Thoracic aorta (tissue), 2 donors: ENCODE measurements at places on chromosomes 16 and 17. TPM values are rescaled to one million over a fixed set of nuclear protein-coding genes. Genes with fewer than 3 reads are reported as not detected.

Gene ACSM5
- total RNA-seq: 0.78 TPM

Gene MYH4
- total RNA-seq: not detected

Gene TBC1D3K
- total RNA-seq: not detected

GRCh38 chr17:44287651-44288050, 19.7 kb upstream of the SLC4A1 start:
- no peak overlapping the region for H3K4me3 ChIP-seq
- no peaks in the 10 kb centered on the region for H3K27me3 ChIP-seq
- DNase-seq: no peak
- no peak overlapping the region for H3K27ac ChIP-seq

DNA sequence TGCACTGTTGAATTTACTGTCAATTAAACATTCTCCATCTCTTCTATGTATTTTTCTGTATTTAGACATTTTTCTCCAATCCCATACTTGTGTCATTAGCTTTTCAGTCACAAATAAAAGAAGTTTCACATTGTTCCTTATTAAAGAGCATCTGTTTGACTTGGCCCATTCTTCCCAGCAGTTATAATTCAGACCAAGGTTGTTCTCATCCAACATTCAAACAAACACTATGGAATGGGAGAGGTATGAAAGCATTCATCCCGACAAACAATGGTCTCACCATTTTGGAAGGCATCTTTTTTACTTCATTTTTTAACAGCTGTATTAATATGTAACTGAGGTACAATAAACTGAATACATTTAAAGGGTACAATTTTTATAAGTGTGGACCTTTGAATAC, 208.8 kb upstream of the MAF start:
- H3K4me1 ChIP-seq: no peaks in the 10 kb centered on the region
- H3K27ac ChIP-seq: no peak overlapping the region
- no peak overlapping the region for H3K4me3 ChIP-seq
- no peaks in the 10 kb centered on the region for H3K27me3 ChIP-seq
- no peak for DNase-seq

DNA sequence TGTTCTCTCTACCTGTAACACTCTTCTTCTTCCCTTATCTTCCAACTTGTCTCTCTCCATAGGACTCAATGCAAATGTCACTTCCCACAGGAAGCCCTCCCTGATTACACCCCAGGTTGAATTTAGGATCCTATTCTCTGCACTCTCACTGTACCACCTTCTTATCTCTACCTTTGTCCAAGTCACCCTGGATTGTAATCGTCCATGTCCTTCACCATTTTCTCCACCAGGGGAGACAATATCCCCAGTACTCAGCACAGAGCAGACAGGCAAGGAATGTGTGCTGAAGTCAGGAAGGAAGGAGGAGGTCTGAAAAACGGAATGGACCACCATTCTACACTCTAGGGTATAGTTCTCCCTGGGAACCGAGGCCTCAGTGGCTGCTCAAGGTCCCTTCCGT, 14.2 kb downstream of the C16orf82 start:
- no peak overlapping the region for H3K4me3 ChIP-seq
- no peaks in the 10 kb centered on the region for H3K4me1 ChIP-seq
- no peaks in the 10 kb centered on the region for H3K27me3 ChIP-seq
- no peak for DNase-seq
- H3K36me3 ChIP-seq: no peaks in the 10 kb centered on the region
